Upper lobe of right lung (tissue), 1 donor: ENCODE measurements at places on chromosomes 5 and 9. TPM values are rescaled to one million over a fixed set of nuclear protein-coding genes. Genes with fewer than 3 reads are reported as not detected.

FYB1 gene
- total RNA-seq: 45.0 TPM

SLC22A5 gene
- total RNA-seq: 10.2 TPM

DNA sequence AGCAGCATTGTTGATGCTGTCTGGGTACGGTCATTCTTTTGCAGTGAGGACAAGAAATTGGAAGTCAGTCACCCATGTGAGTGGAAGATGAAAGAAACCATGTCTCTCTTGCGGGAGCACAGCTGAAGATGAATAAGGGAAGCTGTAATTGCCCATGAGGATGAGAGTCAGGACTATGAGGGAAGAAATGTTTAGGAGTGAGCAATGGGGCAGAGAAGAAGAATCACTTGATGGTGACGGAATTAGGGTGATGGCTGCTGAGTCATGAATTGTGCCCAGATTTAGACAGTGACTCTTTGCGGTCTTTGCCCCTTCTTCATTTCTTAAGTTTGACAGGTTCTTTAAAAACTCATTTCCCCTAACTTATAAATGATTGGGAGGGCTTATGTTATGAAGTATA lies 183.3 kb downstream of the MAST4 start:
- DNase-seq: no peak
- H3K27me3 ChIP-seq: no peaks in the 10 kb centered on the region
- H3K4me3 ChIP-seq: no peak overlapping the region
- no peak overlapping the region for H3K27ac ChIP-seq
- no peaks in the 10 kb centered on the region for H3K36me3 ChIP-seq

DNA sequence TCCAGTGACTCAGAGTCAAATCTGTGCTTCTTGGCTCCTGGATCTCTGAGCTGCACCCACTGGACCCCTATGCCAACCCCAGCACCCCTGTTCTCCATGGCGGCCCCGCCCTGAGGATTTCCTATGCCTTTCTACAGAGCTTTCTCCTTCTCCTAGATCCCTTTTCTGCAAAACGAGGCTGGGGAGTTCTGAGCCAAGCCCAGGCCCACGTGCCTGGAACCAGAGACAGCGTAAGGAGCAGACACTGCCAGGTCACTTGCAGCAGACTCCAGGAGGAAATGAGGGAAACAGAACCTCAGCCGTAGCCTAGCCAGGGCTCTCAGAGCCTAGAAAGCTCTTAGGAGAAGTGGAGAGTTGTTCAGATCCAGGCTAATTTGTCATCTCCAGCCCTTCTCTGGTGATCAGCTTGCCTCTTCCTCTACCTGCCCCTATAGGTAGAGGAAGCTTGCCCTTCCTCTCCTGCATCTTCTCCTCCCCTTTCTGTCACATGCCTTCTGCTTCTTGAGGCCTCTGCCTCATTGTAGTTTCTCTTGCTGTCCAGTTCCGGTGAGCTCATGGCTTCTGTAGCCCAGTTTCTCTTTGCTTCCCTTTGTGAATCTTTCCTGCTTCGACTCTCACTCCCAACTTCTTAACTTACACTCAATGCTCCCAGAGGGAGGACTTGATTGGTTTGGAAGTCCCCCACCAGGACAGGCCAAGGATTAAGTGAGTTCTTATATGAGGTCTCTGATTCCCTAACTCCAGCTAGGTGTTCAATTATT lies 163.4 kb downstream of the RGS3 start:
- H3K27ac ChIP-seq: peak overlapping the region; percentile 15
- no peaks in the 10 kb centered on the region for H3K27me3 ChIP-seq
- peaks cover under 1% of the 10 kb centered on the region for H3K4me1 ChIP-seq
- peak; percentile 42 for DNase-seq
- H3K4me3 ChIP-seq: no peak overlapping the region
- no peaks in the 10 kb centered on the region for H3K36me3 ChIP-seq

- no peak overlapping the region for H3K27ac ChIP-seq
- H3K27me3 ChIP-seq: no peaks in the 10 kb centered on the region
- no peak overlapping the region for H3K4me3 ChIP-seq
- H3K36me3 ChIP-seq: no peaks in the 10 kb centered on the region
Measured at GRCh38 chr5:67465537-67466207, 269.1 kb upstream of the CD180 start.
